GM19239 (cell line): ENCODE measurements at places on chromosomes 5 and 9.

- no peak for DNase-seq
These were observed 24.7 kb upstream of the RNU6ATAC start for GRCh38 chr9:134189145-134189469.

GRCh38 chr5:143148771-143149170 is 254.7 kb downstream of the NR3C1 start:
- no peak for DNase-seq

DNA sequence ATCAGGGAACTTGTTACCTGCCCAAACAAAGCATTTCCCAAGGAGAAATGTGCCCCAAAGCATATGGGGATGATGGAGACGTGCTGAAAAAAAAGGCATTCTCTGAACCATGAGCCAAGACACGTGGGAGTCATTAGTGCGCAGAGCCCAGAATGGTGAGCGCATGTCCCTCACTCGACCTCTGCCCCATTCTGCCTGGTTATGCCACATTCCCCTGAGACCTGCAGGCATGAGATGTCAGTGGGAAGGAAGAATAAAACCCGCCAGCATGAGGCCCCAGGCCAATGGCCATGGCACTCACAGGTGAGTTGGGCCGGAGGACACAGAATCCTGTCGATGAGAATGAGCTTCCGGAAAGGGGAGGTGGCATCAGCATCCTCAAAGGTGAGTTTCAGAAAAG is 228.9 kb downstream of the CDK5RAP2 start:
- no peak for DNase-seq

GRCh38 chr5:69492923-69493395 is 369 bp downstream of the OCLN start:
- peak; percentile 48 for DNase-seq

GRCh38 chr9:135648494-135649410 is 9.4 kb upstream of the GLT6D1 start:
- no peak for DNase-seq
